ENCODE measurements at places on chromosomes 4 and X.

DNA sequence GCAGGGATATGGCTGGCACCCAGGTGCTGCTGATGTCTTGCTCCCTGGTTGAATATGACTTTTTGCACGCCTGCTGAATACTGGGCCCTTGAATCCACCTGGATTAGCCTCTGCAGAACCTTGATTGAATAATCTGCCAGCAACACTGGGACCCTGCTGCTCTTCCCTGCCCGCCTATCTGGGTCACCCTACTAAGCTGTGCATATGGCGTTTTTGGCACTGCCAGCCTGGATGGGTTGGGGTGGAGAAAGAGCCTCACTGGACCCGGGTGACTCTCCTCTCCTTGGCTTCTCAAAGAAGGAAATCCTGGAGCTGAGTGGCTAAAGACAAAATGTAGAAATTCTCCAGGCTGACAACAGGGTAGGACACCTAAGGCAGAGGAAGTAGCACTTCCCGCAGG lies 100.0 kb downstream of the MAOA start:
- no peak for DNase-seq

DNA sequence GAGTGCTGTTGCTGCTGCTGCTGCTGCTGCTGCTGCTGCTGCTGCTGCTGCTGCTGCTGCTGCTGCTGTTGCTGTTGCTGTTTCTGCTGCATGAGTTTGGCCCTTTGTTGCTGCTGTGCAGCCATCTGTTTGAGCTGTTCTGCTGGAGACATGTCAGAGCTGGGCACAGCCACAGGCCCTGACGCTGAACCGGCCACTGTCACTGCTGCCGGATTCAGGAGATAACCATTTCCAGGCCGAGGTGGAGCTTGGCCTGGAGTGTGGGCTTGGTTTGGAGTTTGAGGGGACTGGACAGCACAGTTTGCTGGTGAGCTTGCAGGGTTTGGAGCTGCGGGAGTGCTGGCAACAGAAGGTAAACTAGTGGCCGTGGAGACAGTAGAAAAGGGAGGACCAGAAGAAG lies 224.3 kb downstream of the MGST2 start:
- DNase-seq, result no peak

- no peak for DNase-seq
These were observed 20.5 kb downstream of the SPIN4 start for GRCh38 chrX:63330681-63331080.

DNA sequence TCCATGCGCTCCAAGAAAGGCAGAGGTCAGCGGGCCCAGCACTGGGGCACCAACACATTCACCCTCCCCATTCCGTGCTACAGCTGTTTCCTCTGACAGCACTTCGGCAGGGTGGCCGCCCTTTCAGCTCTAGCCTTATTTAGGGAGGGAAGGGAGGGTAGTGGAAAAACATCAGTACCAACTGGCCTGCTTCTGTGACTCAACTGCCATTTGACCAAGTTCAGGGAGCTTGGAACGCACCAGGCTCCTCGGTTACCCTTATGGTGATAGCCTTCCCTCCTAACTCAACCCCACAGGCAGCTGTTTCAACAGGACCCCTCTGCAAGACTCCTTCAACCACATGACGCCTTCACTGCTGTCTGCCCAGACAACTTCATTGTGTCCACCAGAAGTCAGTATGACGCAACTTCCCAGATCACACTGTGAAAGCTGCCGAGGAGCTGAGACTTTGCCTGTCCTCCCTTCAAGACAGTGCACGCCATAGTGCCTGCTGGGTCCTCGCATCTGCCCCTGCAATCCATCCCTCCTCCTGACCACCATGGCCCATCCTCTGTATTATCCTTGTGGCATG lies 132.2 kb downstream of the AFAP1 start:
- no peak for DNase-seq

GRCh38 chr4:26779224-26779623 lies 81.4 kb upstream of the STIM2 start:
- no peak for DNase-seq

DNA sequence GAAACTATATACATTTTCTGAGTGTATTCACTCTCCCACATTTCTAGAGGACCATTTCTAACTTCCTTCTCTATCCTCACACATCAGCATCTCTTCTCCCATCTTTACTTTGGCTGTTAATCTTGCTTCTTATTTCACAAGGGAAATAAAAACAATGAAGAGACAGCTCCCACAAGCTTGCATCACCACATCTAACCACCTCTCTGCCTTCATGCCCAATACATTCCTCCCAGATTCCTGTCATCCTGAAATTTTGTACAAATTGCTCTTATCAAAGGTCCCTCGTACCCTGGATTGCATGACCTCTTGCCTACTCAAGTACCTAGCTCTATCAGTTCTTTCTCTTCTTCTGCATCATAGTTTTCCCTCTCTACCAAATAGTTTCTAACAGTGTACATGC lies 215.2 kb downstream of the ANTXR2 start:
- no peak for DNase-seq
